ENCODE measurements at places on chromosomes 4 and X.

DNA sequence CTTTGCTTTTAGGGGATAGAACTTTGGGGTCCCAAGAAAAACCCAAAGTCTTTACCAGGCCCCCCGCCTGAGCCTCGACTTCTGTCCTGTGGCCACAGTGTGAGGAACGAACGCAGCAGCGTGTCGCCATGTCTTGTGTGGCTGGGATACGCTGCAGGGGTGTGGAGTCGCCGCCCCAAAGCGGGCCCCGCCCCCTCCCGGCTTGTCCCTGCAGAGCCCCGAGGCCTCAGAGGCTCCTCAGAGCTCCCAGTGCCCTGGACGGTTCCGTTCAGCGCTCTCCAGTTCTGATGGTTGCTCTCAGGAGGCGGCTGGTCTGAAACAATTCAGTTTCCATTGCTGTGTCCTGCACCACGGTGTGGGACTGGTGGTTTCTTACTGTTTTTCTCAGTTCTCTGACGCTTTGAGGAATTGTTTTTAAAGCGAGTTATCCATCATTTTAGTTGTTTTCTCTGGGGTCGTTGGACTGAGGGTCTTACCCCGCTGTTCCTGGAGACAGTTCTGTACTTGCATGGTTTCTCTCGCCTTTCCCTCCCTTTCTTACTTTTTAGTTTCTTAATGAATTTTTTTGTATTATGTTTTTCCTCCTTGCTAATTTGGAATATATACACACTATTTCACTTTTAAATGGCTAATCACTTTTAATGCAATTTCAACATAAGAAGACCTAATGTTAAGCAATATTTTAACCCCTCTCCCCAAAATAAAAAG is 1.6 kb upstream of the IDUA start:
- DNase-seq, result no peak

- DNase-seq, result no peak
Measured at GRCh38 chr4:108068442-108068841, 78.8 kb downstream of the HADH start.

GRCh38 chr4:62517716-62518115 is 1317.6 kb downstream of the ADGRL3 start:
- DNase-seq, result no peak

GRCh38 chr4:118732591-118733330 is 47.6 kb downstream of the METTL14 start:
- DNase-seq, result no peak

- DNase-seq, result no peak
Measured at GRCh38 chr4:6687947-6688878, 5.5 kb upstream of the S100P start.

GRCh38 chrX:128759745-128760144 is 707.5 kb upstream of the ACTRT1 start:
- no peak for DNase-seq

DNA sequence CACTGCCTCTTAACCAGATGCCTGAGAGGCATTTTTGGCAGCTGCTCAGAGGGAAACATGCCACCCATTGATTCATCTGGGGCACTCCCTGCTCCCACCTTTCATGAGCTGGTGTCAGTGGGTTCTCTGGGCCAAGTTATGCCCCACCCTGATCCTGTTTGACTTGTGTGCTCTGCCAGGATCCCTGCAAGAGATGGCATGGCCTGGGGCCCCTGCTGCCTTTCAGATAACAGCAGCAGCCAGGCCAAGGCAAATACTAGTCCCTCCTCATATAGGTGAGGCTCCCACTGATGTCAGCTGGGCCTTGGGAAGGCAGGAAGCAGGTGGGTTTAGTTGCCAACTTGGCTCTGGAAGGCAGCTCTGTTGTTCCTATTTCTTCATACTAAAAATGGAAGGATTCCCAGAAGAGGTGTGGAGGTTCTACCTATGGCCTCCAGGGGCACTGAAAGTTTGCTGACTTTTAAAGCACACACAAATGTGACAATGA is 192.9 kb upstream of the RBPJ start:
- no peak for DNase-seq
